ENCODE measurements at places on chromosomes 13 and 19. TPM values are rescaled to one million over a fixed set of nuclear protein-coding genes. Genes with fewer than 3 reads are reported as not detected.

DNA sequence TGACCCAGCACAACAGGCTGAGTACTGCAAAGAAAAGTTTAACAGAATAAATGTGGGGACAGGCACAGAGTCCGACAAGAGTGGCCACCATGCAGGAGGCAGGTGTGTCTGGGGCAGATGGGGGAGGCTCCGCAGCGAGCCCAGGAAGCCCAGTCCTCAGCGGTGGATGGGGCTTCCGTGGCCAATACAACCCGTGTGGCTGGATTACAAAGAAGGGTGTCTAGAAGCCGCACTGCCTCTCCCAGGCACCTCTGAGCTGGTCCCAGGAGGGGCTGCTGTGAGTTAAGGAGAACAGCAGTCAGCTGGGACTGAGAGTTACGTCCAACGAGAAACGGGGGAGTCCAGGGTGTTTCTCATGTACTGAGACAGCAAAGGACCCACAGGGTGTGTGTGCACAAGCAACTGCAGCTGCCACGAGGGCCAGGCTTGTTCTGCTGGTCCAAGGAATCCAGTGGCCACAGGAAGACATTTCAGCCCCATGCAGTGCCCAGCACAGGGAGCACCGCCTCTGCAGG, 70.2 kb downstream of the SPACA7 start:
- no peaks in the 10 kb centered on the region for H3K36me3 ChIP-seq
- no peak overlapping the region for H3K27ac ChIP-seq
- no peak overlapping the region for H3K4me3 ChIP-seq
- H3K4me1 ChIP-seq = no peaks in the 10 kb centered on the region
- peaks cover 93% of the 10 kb centered on the region for H3K27me3 ChIP-seq

DNA sequence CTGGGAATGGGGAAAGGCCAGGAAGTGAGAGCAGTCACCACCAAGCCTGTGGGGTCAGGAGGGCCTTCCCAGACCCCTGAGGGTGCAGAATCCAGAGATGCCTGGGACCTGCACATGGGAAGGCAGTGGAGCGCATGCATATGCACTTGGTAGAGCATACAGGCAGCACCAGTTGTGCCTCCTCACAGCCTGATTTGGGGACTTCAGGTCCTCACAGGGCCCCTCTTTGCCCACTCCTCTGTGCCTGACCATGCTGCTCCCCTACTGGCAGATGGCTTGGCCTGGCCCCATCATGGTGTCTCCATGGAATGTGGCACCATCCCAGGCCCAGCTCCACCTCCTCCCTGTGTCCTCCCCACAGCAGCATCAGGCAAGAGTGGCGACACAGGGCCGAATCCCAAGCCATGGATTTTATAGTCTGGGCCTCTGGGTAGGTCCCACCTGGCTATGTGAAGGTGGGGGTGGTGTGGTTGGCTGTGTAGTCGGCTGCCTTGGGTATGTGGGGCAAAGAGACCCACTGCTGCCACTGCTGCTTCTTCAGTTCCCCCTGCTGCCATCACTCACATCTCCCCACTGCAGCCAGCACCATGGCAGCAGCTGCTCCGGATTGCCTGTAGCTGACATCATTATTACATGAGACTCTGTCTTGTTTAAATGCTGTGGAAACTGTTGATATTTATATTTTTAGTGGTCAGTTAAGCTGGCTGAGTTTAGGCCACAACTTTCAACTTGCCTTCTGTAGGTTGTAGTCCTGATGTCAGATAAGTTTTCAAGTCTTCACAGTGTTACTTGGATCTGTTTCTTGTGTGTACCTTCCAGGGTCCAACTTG, 247.0 kb downstream of the GPC6 start:
- H3K27ac ChIP-seq = no peak overlapping the region
- H3K4me1 ChIP-seq = peaks cover 4% of the 10 kb centered on the region
- no peaks in the 10 kb centered on the region for H3K27me3 ChIP-seq
- H3K4me3 ChIP-seq = no peak overlapping the region
- DNase-seq = no peak

CDX2 gene
- total RNA-seq = not detected

STRN4 gene
- 131 TPM for total RNA-seq

CEACAM19 gene
- 8.0 TPM for total RNA-seq

DLL3 gene
- 1.4 TPM for total RNA-seq
